ENCODE measurements at places on chromosomes 3 and 15.

GRCh38 chr15:36358523-36358922 is 220.9 kb upstream of the CDIN1 start:
- DNase-seq = no peak

- peak; percentile 32 for DNase-seq
Observed at GRCh38 chr3:43759297-43759782, 68.6 kb downstream of the ABHD5 start.

- DNase-seq = no peak
Observed at GRCh38 chr3:187880441-187880840, 135.2 kb upstream of the BCL6 start.

- DNase-seq = no peak
Observed at GRCh38 chr3:31882895-31883294, 98.2 kb downstream of the OSBPL10 start.

DNA sequence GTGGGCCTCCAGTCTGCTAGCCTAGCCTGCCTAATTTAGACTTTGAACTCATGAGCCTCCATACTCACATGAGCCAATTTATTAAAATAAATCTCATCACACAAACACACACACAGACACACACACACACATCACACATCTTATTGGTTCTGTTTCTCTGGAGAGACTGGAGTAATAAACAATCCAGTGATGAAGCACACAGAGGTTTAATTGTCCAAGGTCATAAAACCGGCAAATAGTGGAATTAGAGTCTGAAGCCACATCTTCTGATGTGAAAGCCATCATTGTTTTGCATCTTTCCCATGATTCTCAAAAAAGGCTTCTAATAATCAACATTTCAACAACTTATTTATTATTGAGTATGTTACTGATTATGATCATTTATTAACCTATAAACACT is 249.4 kb upstream of the KCNH8 start:
- no peak for DNase-seq

- no peak for DNase-seq
Observed at GRCh38 chr15:101048176-101048575, 129.0 kb downstream of the LRRK1 start.

DNA sequence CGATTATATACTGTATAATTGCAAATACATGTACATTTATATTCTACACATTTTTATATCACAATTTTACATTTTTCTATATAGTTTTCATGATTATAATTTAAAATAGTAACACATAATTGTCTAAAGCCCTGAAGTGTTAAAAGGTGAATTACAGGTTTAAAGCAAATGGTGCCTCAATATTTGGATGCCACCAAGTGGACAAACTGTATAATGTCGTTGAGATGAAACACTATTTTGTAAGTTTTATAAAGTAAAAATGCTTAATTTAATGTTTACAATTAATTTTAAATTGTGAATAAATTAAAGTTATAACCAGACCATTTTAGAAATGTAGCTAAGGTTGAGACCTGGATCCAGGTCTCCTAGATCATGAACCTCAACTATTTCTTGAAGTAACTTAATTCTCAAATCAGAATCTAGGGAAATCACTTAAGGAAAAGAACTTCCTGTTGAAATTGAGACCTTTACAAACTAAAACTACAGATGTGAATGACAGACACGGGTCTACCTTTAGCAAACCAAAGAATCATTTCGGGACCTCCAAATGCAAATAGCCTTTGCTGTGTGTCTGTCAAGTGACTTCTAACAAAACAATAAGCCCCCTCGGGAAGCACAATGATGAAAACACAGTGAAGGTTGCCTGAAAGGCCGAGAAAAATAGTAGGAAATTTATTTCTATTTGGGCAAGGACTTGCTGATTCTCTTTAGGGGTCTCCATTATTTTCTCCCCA is 37.8 kb downstream of the EHHADH start:
- DNase-seq = peak; percentile 28

DNA sequence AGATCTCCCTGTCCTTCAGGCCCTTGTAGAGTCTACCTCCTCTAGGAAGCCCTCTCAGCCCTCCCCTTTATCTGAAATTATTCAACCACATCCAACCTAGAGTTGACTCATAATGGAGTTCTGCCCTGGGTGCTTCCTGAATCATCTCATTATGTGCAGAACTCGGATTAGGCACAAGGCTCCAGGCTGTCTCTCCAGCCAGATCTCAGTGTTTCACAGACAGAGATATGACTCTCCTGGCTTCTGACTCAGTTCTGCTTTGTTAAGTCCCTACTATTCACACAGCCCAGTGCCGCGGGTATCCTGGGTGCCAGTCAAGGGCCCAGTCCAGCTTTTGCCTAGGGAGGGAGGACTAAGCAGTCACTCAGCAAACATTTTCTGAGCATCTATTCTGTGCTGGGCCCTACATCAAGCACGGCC is 9.3 kb downstream of the STRA6 start:
- DNase-seq = peak; percentile 38

- no peak for DNase-seq
Observed at GRCh38 chr3:180180795-180181194, 144.1 kb upstream of the PEX5L start.

- DNase-seq = no peak
Observed at GRCh38 chr3:116929505-116930222, 220.1 kb downstream of the TUSC7 start.

GRCh38 chr3:22979581-22979980 is 223.5 kb upstream of the UBE2E2 start:
- no peak for DNase-seq

DNA sequence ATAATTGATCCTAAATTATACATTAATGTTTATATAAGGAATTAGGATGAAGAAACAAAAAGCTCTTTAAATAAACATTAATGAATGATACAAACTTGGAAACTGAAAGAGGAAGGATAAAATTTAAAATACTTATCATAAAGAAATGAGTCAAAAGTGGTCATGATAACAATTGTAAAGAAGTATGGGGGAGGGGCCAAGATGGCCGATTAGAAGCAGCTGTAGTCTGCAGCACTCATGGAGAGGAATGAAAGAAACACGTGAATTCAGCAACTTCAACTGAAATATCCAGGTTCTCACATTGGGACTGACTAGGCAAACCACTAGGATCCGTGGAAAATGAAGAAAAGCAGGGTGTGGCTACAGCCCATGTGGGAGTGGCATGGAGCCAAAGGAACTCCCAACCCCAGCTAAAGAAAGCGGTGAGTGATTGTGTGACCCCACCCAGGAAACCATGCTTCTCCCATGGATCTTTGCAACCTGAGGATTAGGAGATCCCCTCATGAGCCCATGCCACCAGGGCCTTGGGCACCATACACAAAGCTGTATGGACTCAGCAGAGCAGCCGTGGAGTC is 13.1 kb upstream of the CP start:
- no peak for DNase-seq

DNA sequence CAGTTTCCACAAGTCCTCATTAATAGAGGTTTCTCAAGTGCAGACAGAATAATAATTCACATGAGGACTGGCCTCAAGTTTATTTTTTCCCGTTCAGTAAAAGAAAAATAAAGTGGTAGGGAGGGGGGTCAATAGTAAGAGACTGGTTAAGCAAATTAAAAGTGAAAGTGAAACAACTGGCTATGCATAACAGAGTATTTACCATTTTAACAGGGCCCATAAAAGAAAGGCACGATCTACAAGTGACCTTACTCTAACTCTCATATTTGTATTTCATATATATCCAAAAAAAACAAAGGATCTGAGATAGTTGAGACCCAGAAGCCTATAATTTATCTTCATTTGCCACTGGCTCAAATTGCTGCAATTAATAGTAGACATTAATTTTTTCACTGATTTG is 686.3 kb downstream of the NTRK3 start:
- DNase-seq = no peak

GRCh38 chr3:47273564-47273963 is 9.0 kb downstream of the KIF9 start:
- DNase-seq = no peak

DNA sequence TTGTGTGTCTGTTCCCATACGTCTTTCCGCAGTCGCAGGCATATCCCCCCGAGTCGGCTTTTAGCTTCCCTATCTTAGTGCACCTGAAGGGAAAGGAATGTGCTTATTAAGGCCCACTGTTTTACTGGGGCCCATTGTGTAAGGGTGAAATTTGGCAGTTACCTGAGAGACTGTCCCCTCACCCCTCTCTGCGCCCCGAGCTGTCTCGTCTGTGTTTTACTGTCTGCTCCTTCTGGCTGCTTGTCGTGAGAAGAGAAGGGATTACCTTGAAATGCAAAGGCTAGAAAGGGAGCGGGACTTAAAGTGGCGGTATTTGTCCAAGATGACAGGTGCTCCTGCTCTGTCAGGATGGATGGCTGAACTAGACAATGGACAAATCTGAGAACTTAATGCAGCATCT is 233.0 kb upstream of the POU1F1 start:
- DNase-seq = no peak

- DNase-seq = no peak
Observed at GRCh38 chr15:68765602-68766368, 54.9 kb downstream of the ANP32A start.

DNA sequence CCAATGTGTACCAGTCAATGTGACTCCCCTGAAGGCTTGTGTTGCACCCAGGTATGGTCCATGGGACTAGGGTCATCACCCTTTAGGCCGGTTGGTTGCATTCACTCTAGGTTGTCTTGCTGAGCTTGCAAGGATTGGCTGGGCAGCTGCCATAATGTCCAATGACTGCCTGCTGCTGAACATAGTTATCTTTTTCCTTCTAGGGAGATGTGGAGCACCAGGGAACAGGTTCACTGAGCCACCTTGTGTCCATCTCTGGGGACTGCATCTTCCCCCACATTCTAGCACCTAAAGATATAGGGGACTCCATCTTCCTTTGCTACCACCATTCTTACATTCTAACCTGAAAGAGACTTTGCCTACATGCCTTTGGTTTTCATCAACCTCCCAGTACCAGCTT is 580.4 kb upstream of the TBL1XR1 start:
- peak; percentile 54 for DNase-seq
